ENCODE measurements at places on chromosomes 16 and 17. TPM values are rescaled to one million over a fixed set of nuclear protein-coding genes. Genes with fewer than 3 reads are reported as not detected.

The SLC6A2 gene
- total RNA-seq, result 1.6 TPM

The NPIPB4 gene
- 103 TPM for total RNA-seq

The SLC13A2 gene
- 1.9 TPM for total RNA-seq

The KRT24 gene
- total RNA-seq, result not detected

The PTRH2 gene
- 11.7 TPM for total RNA-seq

The TNP2 gene
- total RNA-seq, result not detected

The HAS3 gene
- 4.3 TPM for total RNA-seq

The ABCA3 gene
- total RNA-seq, result 7.3 TPM

The PRR11 gene
- 5.3 TPM for total RNA-seq

The SMTNL2 gene
- 95.6 TPM for total RNA-seq

The ITGAX gene
- total RNA-seq, result 9.5 TPM

The VPS25 gene
- 65.6 TPM for total RNA-seq

The GLIS2 gene
- total RNA-seq, result 23.4 TPM

The GGNBP2 gene
- 71.6 TPM for total RNA-seq

The TBC1D3E gene
- not detected for total RNA-seq

The SLC12A3 gene
- 58.9 TPM for total RNA-seq

The MYO18A gene
- 89.5 TPM for total RNA-seq

The MLST8 gene
- total RNA-seq, result 31.9 TPM

The CDH3 gene
- total RNA-seq, result 46.4 TPM

The RNF222 gene
- total RNA-seq, result not detected

The CA7 gene
- total RNA-seq, result 0.12 TPM

The C16orf92 gene
- not detected for total RNA-seq

The CDRT15 gene
- total RNA-seq, result not detected

The WFIKKN2 gene
- 1.6 TPM for total RNA-seq

The RND2 gene
- 1.3 TPM for total RNA-seq
